ENCODE measurements at places on chromosomes 5 and 9. TPM values are rescaled to one million over a fixed set of nuclear protein-coding genes. Genes with fewer than 3 reads are reported as not detected.

Gene TAF11L10
- total RNA-seq = not detected

Gene SCAMP1
- 15.8 TPM for total RNA-seq

Gene ZNG1E
- total RNA-seq = 39.6 TPM

Gene KCNV2
- total RNA-seq = not detected

Gene CER1
- not detected for total RNA-seq

Gene INSL6
- total RNA-seq = not detected

Gene MUSK
- not detected for total RNA-seq

DNA sequence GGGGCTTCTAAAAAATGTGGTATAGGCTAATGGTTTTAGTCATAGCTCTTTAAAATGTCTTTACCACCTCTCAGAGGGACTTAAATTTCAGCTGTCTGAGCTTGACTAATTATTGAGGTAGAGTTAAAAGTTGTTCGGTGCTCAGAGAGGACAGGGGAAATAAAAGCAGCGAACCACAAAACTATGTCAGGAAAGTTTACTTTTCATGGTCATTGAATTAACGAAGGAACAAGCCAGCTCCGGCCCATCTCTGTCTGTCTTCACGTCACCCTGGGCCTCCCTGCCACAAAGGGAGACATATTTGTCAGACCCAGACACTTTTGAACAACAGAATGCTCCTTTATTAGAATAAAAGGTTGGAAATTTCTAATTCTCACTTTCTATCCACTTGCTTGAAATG, 98.8 kb upstream of the EFNA5 start:
- no peak for DNase-seq

GRCh38 chr5:1204693-1205242, 3.4 kb downstream of the SLC6A19 start:
- peak; percentile 76 for DNase-seq

- DNase-seq = no peak
Measured at GRCh38 chr5:34968258-34968657, 38.9 kb downstream of the DNAJC21 start.

DNA sequence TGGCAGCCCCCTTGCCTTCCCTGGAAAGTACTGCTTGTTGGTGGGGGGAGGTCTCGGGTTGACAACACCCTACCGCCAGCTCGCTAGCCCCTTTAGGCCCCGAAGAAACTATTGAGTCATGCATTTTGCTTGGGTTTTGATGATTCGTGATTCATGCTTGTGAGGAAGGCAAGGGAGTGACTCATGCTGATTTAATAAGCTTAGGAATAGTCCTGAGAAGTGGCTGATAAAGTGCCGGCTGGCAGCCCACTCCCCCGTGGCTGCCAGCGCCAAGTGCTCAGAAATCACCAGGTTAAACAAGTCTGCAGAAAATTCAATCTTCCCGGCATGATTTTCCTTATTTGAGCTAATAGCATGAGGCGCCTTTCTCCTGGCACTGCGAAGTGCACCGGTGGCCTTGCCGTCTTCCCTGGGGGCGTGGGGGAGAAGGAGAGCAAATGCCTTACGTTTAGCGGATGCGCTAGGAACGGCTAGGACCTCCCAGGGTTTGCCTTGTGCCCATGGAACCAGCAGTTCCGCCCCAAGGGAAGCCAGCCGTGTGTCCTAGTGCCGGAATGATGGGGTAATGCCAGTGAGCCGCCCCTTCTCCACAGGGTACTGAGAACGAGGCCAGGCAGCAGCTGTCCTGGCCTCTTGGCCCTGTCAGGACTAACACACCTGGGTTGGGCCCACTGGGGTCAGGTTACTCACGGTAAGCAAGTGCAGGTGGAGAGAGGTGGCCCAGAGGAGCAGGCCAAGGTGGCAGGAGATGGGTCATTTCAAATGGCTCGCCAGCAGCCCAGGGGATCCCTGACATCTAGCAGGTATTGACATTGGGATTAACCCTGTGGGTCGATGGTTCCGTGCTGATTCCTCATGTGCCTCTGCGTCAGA, 151.9 kb downstream of the MACROH2A1 start:
- DNase-seq = no peak

- DNase-seq = no peak
Measured at GRCh38 chr5:17267106-17267505, 49.7 kb downstream of the BASP1 start.

DNA sequence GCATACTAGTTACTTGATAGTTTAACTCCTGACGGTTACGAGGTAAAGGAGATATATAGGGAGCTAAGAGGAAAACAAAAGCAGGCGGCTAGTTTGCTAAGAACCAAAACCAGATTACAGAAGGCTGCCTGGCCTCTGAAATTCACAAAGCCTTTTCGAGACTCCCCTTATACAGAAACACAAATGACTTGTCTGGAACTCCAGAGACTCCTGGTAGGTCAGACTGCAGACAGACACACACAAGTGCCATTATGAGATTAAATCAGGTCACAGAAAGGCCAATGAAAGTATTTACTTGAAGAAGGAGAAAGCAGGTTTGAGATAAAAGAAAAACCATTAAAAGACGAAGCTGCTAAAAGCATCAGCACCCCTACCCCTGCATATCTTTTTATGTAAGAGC, 142.5 kb upstream of the LRRTM2 start:
- DNase-seq = no peak

GRCh38 chr9:91150998-91151717, 210.6 kb downstream of the AUH start:
- DNase-seq = peak; percentile 54

DNA sequence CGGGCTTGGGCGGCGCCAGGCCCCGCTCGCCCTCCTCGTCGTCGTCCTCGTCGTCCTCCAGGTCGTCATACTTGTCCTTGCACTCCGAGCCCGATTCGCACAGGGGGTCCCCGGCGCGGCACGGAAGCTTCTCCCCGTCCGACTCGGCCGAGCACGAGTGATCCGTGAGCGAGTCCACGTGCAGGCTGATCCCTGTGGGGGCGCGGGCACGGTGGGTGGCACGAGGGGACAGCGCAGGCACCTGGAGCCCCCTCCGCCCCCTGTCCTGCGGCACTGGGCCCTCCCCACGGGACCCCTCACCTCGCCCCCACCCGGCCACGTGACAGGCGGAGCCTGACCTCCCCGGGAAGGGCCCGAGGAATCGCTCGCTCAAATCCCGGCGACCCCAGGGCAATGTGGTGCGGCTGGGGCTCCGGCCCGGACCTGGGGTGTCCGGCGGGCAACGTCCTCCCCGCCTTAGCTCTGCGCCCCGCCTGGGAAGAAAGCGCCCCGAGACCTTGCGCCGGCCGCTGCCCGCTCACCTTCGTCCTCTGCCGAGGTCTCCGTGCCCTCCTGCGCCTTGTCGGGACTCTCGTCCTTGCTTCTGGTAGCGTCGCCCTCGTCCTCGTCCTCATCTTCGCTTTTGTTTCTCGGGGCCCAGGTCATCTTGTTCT, 2.5 kb downstream of the IRX2 start:
- no peak for DNase-seq

DNA sequence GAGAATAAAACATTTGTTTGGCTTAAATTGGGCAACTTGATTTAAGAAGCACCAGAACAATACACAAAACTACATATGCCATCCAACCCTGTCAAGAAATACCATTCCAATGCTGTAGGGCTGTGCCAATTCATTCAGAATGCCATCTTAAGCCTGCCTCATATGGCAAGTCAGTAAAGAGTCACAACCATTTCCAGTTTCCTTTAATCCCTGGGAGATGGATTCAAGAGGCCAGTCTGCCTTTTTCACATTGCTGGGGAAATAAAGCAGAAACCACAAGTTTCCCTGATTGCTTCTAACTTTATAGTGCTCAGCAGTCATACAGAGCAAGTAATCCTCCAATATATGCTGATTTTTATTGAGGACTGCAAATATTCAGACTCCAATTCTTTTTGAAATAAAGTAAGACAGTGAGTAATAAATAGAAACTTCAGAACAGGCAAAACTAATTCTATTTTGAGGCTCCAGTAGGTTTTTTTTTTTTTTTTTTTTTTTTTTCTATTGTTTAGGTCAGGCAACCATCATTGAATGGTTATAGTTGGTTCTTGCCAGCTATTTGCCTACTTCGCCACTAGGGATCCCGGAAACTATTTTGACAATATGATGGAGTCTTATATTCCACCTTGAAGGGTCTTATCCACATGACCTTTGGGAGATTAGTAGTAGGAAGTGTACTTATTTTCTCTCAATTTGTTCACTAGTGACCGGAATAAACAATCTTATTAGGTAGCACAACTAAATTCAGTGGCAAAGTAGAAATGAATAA, 400.9 kb upstream of the MEF2C start:
- no peak for DNase-seq

DNA sequence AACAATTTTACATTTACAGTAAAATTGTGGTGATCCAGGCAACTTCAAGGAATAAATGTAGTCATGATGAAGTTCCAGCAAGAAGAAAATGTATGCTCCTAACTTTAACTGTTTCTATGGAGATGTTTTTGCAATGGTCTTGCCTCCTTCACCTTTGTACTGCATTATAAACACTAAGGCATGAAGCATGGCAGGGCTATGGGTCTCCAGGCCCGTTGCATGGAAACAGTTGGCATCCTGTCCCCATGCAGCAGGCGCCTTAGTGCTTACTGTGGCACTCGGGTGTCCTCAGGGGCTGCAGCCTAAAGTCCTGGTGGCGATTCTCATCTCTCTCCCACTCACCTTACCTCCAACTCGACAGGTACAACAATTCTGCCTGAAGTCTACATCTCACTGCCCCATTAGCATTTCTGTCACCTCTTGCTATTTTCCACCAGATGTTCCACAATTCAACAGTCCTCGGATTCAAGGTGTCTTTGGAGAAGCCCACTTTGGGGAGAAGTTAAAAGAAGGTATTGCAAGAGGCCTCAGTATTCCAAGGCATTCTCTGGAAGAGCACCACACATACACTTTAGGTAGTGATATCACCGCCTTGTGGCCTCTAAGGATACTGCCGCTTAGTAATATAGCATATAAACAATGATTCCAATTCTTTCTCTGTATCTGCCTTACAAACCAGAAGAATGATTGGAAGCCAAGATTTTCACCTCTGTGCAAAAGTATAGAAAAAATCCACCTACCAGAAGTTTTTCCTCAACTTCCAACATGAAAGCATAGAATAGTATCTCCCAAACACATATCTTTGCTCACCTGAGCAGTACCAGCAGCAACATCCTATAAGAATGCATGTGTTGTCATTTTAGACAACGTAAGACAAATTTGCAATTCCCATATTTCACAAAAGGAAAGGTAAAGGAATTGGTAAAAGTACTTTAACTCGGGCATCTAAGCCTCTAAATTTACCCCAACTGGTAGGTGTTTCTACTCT, 5.1 kb downstream of the LIFR start:
- DNase-seq = peak; percentile 70

GRCh38 chr9:137105814-137106661, 8.5 kb downstream of the DPP7 start:
- DNase-seq = no peak

GRCh38 chr5:179272326-179273072, 72.8 kb downstream of the ADAMTS2 start:
- peak; percentile 2 for DNase-seq

- DNase-seq = no peak
Measured at GRCh38 chr9:121676926-121677325, 25.5 kb downstream of the DAB2IP start.

GRCh38 chr9:131583337-131583645, 38.0 kb downstream of the PRRT1B start:
- no peak for DNase-seq

DNA sequence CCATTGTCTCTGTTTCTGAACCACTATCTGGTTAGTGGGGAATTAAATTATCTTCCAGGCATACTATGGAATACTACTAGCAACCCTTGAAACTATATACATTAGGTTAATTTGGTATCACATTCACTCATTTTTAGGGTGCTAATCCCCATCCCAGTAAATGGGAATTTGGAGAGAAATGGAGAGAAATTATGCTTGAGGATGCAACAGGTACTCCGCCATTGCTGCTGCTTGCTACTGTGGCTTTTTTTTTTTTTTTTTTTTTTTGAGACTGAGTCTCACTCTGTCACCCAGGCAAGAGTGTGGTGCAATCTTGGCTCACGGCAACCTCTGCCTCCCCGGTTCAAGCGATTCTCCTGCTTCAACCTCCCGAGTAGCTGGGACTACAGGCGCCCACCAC, 66.1 kb downstream of the AK8 start:
- DNase-seq = no peak

GRCh38 chr5:129804705-129805104, 56.8 kb downstream of the MINAR2 start:
- no peak for DNase-seq

GRCh38 chr9:101536938-101537337, 3.3 kb downstream of the RNF20 start:
- DNase-seq = no peak

DNA sequence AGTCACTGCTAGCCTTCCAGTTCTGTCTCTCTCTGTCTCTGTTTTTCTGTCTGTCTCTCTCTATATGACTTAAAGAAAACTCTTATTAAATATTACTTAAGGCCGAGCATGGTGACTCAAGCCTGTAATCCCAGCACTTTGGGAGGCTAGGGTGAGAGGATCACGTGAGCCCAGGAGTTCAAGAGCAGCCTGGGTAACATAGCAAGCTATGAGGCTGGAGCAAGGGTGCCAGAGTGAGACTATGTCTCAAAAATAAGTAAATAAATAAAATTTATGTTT, 1.7 kb upstream of the GBGT1 start:
- DNase-seq = no peak

DNA sequence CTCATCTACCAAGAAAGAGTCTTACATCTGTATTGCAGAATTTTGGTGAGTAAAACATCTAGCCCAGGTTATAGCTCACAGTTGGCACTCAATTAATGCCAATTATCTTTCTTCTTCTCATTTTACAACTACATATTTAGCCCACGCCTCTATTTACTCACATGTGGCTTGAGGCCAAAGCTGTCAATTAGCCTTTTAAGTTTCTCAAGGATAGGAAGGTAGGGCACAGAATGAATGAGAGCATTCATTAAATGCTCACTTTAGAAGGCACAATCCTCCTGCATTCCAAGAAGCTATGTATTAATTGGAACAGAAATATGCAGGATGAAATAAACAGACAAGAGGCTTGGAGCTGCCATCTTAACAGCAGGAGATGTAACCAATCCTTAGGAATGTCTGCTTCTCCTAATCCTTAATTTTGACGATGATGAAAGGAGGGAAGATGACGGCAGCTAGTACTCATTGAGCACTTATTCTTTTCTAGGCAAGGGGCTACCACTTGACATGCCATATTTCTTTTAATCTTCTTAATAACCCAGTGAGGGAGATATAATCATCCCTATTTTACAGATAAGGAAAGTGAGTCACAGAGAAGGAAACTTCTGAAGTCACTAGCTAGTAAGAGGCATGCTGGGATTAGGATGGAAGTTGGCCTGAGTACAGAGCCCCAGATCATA, 30.8 kb upstream of the PANK3 start:
- DNase-seq = no peak

- DNase-seq = no peak
Measured at GRCh38 chr5:57232293-57233033, 58.6 kb downstream of the GPBP1 start.

DNA sequence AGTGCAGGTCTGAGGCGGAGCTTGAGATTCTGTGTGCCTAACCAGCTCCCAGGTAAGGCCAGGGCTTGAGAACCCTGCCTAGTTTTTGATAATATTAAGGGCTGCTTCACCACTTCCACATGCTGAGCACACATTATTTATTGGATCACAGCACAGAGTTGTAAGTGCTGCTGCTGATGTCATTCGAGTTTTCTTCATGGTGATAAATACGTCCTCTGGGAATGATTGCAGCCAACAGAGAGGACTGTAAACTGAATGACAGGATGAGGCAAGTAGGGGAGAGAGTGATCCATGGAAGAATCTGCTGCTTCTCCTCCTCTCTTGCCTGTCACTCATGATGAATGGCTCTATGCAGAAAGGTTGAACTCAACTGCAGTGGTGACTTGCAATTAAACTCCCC, 77.9 kb upstream of the VPS13A start:
- no peak for DNase-seq

GRCh38 chr5:33696411-33696810, 195.4 kb downstream of the ADAMTS12 start:
- no peak for DNase-seq

All from body of pancreas (tissue), 4 donors.